ENCODE measurements at places on chromosomes 7 and 10.

DNA sequence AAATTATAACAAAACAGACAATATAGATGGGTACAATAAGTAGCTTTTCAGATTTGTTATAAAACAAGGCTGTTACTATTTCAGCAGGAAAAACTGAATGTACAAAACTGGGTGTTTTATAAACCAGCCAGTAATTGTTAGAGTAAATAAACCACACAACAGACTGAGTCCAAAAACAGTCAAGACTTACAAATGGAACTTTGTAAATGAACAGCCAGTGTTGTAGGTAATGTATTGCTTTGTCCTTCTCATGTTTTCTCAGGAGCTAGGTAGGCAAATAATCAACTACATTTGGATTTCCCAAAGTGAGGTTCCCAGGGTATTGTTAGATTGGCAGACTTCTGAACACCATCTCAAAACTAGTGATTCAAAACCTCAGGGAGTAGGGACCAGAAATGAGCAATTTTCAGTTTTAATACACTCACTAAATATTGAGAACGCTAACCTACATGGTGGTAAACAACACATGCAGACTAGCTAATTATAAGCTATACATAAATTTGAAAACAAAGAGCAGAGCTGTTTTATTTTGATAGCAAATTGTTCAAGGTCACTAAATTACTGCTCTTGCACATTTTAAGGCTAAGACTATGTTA, 36.2 kb downstream of the HERPUD2 start:
- no peak for DNase-seq

- no peak for DNase-seq
Observed at GRCh38 chr7:17746020-17746530, 194.2 kb downstream of the SNX13 start.

DNA sequence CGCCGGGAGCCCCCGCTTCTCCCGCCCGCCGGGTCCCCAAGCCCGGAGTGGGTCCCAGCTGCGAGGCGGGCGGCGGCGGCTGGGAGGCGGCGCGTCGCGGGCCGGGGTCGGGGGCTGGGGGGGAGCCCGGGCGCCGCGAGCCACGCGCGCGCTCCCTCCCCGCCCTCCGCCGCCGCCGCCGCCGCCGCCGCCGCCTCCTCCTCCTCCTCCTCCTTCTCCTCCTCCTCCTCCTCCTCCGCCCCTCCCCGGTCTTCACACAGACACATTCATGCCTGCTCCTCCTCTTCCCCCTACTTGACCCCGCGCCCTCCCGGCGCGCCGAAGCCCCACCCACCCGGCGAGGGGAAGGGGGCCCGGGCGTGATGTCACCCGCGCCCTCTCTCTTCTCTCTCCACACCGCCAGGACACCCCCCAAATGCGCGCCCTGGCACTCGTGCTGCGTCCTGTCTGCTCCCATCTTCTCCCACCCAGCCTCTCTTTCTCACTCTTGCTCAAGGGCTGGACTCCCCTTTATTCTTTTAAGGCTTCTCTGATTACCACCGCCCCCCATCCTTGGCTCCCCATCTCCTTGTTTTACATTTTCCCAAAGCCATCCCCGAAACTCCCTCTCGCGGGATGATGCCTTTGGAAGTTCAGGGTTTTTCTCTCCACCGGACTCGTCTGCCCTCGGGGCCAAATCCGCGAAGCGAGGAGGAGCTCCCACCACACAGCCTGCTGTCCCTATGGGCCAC, 967 bp upstream of the GLI3 start:
- DNase-seq, result no peak

DNA sequence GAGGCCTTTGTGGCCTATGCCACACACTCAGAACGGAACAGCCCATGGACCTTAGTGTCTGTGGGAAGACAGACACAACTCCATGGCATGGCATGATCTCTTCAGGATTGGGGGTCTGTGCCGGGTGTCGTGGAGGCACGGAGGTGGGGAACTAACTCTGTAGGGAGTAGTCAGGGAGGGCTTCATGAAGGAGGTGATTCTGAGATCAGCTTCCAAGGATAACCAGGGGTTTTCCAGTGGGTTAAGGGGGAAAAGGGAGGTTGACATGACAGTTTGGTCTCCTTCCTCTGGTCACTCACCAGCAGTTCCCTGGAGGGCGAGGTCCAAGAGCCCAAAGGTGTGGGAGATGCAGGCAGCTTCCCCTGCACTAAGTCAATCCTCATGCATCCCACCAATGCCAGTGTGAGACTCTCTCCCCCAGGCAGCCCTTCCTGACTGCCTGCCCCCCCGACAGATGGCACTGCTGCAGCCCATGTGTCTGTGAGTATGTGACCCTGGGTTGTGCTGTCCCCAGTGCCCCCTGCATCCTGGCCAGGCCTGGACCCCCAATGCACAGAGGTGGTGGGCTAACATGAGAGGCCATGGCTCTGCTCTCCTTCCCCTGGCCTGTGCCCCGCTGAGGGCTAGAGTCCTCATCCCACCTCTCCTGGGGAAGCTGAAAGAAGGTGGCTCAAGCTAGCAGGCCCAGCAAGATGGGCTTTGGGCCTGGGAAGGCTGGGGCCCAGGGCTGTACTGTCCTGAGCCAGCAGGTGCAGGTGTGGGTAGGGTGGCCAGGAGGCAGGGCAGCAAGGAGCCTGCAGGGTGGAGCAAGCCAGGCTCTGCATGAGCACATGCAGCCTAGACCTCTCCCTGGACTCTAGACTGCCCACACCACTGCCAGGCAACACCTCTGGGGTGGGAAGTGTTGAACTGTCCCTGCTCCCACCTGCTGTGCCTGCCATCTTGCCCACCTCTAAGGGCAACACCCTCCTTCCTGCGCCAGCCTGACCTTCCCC, 39.7 kb downstream of the RASGEF1A start:
- DNase-seq, result no peak

- no peak for DNase-seq
Observed at GRCh38 chr10:78375854-78376785, 342.5 kb downstream of the RPS24 start.

DNA sequence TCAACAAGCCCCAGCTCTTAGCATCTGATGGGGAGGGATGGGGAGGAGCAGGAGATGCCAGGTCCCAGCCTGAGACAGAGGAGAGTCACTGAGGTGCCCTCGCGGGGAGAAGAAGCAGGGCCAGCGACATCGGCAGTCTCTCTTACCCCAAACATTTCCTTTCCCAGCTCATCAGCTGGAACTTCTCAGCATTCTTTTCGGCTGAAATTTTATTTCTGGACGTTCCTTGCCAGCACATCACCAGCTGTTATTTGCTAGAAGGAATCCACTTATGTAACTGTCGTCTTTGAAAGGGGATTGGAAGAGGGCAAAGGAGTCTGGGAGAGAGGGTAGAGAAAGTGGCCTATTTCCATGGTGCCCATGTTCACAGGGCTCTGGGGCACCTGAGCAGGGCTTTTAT, 101.0 kb upstream of the SHH start:
- no peak for DNase-seq

GRCh38 chr10:32245760-32246159, 101.2 kb downstream of the EPC1 start:
- no peak for DNase-seq

- no peak for DNase-seq
Observed at GRCh38 chr10:61835946-61836887, 65.3 kb upstream of the ARID5B start.

DNA sequence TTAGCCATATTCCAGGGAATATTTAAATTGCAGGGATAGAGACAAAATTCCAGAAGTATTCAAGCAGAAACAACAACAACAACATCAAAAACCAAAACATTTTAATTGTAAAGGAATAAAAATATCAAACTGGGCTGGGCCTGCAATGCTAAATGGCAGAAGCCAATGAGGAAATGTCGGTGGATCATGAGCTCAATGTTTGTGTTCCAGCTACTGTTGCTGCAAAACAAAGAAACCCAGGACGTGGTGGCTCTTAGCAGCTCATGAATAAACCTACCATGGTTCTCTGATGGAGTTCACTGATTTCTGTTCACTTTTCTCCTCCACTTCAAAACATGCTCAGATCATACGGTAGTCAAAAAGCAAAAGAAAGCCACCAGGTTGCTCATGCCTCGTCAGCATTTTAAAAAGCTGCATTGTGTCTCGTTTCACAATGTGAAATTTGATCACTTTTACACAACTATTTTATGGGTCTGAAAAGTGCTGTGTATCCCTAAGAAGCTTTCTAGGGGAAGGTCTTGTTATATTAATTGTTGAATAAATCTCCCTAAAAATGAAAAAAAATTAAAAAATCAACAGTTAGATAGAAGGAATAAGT, 54.0 kb downstream of the ASNS start:
- no peak for DNase-seq

DNA sequence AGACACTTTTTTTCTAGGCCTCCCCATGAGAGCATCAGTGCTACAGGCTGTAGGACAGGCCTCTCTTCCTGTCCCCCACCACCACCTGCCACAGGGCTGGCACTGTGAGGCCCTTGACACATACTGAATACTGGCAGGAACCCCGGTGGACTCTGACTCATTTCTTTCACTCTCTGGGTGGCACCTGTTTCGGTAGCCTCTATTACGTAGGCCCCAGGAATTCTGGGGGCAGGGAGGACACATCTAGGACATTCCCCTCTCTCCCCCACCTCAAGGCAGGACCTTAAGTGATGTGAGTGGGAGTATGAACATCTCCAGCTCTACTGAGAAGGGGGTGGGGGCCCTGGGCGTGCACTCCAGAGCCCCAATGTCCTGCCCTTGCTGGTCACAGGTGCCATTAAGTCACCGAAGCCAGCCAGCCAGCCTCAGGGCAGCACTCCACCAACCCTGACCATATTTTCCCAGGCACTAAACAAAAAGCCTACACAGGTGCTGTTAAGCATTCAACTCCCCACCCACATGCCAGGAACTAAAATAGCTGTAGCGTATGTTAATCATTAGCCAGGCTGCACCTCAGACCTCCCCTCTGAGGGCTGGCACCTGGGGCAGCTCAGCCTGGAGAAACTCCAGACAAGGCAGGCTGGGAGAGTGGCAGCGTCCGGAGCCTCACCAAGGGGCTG, 8.9 kb downstream of the ANXA11 start:
- no peak for DNase-seq

DNA sequence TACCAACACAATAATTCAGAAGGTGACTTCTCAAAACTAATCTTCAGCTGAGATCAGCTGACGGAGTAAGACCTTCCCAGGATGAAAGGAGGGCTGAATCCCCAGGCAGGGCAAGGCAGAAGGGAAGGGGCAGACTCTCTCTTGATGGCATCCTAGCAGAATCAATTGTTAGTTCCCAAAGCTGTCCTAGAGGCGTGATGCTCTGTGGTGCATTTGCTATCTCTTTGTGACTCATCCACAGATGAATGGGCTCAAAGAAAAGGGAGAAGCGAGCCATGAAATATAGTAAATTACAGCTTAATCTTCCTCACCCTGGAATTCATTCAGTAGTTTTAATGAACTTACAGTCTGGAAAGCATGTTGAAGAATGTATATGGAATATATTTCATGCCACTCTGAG, 37.2 kb downstream of the PDE1C start:
- no peak for DNase-seq

- DNase-seq, result no peak
Observed at GRCh38 chr10:102001435-102002068, 54.4 kb downstream of the ARMH3 start.

DNA sequence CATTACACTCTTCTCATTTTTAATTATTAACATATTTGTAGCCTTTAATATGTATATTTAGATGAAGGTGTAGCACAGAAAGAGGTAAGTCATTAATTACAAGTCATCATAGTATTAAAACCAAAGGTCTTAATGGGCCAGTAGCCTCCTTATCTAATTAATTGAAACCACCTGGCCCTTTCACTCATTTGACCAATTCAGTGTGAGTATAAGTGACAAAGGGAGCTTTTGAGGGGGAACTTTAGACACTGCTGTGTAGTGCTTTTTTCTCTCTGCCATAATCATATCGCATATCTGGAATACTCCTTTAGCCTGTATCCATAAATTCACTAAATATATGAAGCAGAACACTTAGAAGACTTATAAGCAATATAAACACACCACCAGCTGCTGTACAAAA, 562.9 kb upstream of the POT1 start:
- no peak for DNase-seq

DNA sequence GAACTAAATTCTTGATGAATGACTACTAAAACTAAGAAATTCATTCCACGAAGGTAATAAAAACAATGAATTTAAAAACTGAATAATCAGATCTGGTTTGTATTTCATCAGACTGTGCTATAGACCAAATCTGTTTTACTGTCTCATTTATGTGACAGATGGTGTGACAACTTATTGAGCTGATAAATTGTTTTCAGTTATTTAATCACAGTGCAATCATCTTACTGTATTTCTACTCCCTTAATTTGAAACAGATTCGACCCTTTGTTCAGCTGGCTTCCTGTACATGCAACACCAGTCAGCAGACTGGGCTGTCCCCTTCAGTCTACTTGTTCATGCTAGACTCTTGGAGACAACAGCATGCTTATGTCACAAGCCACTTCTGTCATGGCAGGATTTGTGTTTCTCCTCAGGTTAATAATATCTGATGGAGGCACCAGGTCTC, 150.9 kb downstream of the MBL2 start:
- DNase-seq, result no peak

DNA sequence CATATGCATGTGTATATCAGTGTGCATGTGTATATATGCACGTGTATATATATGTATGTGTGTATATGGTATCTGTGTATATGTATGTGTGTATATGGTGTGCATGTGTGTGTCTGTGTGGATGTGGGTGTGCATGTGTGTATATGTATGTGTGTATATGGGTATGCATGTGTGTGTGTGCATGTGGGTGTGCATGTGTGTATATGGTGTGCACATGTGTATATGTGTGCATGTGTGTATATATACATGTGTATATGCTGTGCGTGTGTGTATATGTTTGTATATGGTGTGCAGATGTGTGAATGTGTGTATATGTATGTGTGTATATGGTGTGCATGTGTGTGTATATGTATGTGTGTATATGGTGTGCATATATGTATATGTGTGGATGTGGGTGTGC, 245.2 kb downstream of the ADAM12 start:
- DNase-seq, result no peak

- DNase-seq, result no peak
Observed at GRCh38 chr10:103499881-103500280, 6.4 kb downstream of the NEURL1 start.

GRCh38 chr7:92832534-92833023, 3.8 kb downstream of the CDK6 start:
- DNase-seq, result no peak

DNA sequence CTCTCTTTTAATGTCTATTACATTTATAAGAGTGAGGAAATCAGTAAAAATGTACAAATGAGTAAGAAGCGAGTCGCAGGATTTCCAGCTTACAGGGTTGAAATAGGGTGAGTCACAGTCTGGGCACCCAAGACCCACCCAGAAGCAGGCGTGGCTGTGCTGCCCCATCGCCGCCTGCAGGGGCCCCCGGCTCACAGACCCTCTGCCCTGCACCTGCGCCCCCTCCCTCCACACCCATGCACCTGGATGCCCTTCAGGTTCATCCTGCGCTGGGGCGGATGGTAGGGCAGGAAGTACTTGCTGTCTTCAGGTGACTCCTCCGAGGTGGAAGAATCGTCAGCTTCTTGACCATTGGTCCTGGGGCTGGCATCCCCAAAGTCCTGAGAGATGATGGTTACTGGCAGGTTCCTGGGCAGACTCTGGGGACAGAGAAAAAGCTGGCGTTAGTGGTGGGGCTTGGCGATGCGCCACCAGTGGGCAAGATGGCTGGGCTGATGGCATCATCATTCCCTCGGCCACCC, 90.2 kb upstream of the GNA12 start:
- no peak for DNase-seq

- no peak for DNase-seq
Observed at GRCh38 chr10:128080231-128080630, 46.0 kb downstream of the MKI67 start.

GRCh38 chr10:132591166-132591971, 53.8 kb downstream of the INPP5A start:
- no peak for DNase-seq

- DNase-seq, result no peak
Observed at GRCh38 chr7:37348982-37349381, 99.7 kb downstream of the ELMO1 start.
